ENCODE measurements at places on chromosomes 12 and 14.

- no peak for DNase-seq
Observed at GRCh38 chr14:50943261-50943942, 881 bp downstream of the PYGL start.

- DNase-seq: peak; percentile 56
Observed at GRCh38 chr14:95056476-95056875, 100.9 kb downstream of the DICER1 start.

DNA sequence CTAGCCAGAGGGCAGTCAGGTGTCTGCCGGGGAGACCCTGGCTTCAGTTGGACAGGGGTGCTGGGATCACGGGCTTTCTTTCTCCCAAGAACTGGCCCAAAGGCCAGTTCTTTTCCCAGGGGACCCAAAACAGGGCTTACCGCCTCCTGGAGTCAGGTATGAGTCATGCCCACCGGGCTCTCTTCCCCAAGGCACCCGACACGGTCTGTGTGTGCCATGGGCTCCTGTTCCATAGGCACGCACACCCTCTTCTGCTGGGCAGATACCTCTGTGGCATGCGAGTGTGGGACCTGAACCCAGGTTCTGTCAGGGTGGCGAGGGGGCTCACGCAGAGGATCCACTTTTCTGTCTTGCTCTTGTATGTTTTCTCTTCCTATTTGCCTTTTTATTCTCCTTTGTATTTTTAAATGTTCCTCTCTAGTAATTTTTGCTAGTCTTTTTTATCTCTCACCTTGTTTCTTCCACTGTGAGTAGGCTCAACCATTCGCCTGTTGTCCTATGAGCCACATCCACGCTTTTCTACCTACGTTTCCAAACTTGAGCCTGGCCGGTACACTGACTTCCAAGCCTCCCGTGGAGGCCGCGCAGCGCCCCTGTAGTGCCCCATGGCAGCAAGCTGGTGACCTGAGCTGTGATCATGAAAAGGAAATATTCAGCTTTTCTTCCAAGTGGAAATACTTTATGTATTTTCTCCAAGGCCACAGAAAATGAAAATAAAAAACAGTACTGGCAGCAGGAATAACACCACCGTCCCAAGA lies 362.2 kb downstream of the CACNA1C start:
- DNase-seq: no peak

DNA sequence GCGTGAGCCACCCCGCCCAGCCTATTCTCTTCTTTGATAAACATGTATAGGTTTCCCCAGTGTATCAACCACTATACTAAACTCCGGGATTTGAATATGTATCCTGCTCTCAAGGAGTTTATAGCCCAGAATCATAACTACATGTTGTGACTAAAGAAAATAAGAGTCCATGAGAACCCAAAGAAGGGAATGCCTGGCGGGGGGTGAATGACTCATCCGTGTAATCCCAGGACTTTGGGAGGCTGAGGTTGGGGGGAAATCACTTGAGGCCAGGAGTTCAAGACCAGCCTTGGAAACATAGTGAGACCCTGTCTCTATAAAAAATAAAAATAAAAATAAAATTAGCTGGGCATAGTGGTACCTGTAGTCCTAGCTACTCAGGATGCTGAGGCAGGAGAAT lies 57.2 kb downstream of the SIX6 start:
- DNase-seq: no peak

DNA sequence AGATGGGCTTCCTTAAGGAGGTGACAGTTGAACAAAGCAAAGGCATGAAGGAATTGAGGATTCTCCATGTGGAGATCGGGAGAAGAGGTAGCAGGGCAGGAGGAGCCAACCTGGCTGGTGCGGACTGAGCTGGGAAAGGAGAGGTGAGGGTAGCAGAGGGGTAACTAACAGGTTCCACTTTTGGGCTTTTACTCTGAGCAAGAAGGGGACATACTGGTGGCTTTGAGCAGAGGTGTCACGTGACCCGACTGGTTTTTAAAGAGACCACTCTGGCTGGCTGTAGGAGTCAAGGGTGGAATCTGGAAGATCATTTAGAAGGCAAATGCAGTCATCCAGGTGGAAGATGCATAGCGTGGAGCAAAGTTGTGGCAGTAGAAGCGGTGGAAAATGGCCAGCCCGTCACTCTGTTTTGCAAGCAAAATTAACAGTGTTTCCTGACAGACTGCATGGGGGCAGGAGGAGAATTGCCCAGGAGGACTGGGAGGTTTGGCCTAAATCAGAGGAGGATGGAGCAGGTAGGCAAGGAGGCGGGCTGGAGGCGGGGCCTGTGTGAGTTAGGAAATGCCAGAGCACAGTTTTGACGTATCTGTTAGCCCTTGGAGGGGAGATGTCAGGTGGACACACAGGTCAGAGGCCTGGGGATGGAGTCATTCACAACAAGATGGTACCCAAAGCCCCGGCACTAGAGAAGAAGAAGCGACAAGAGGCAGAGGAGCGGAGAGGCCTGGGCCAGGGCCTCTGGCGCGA lies 156.3 kb upstream of the FKBP4 start:
- DNase-seq: no peak

GRCh38 chr12:121085069-121085468 lies 46.0 kb upstream of the OASL start:
- DNase-seq: no peak

DNA sequence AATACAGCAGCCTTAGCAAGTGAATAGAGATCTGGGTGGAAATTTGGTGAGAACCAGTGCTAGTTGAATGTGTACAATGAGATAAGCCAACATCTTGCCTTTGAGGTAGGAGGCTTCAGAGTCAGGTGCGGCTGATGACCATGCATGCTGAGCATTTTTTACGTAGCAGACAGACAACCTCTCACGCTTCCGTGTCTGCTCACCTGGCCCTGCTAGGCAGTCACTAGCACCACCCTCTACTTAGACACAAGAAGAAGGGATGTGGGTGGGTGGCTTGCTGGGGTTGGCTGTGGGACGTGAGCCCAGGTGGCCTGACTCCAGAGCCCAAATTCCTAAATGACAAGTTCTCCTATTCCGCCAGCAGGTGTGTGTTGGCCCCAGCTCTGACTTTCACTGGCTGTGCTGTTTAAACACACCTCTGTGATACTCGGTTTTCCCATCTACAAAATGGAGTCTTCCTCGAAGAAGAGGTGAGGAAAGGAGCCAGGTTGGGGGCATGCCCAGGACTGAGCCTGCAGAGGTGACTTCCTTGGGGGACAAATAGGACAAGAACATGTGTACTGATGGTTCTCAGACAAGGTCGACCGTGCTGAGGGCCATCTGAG lies 57.8 kb upstream of the BCL11B start:
- no peak for DNase-seq

DNA sequence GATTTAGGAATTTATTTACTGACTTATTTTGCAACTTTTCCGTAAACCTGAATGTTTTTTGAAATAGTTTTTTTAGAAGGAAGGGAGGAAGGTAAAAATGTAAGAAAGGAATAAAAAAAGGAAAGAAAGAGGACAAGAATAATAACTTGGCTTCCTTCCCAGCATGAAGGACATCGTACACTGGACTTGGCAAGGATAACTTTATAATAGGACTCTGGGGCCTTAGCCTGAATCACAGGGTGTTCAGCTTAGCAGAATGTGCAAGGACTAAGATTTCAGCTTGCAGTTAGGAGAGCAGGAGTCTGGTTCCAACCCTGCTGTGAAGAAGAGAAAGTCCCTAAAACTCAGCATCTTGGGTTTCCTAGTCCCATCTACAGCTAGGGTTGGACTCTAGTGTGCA lies 1053.3 kb downstream of the VRK1 start:
- no peak for DNase-seq

DNA sequence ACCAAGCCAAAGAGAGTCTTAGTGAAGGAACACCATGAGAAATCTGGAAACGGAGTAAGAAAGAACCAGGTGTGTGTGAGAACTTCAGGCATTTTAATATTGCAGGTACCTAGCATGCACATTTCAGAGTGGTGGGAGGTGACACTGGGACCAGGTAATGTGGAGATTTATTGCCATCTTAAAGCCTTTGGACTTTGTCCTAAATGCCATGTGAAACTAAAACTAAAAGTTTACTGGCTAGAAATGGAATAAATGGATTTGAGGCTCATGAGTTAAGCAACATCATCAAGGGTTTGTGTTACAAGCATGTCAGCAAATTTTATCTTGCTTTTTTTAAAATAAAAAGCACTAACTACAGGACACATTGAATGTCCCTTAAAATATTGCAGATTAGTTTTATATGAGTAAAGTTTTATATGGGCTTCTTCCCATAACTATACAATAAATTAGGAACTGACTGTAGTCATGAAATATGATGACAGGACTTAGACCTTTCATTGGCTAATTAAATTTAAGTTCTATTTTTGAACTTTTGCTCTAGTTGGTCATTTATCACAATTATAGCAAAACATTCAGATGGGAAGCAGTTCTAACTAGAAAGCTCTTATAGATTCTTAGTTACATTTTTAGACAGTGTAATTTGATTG lies 721.1 kb upstream of the NOVA1 start:
- DNase-seq: no peak

GRCh38 chr12:120242275-120242799 lies 23.2 kb downstream of the PXN start:
- no peak for DNase-seq

DNA sequence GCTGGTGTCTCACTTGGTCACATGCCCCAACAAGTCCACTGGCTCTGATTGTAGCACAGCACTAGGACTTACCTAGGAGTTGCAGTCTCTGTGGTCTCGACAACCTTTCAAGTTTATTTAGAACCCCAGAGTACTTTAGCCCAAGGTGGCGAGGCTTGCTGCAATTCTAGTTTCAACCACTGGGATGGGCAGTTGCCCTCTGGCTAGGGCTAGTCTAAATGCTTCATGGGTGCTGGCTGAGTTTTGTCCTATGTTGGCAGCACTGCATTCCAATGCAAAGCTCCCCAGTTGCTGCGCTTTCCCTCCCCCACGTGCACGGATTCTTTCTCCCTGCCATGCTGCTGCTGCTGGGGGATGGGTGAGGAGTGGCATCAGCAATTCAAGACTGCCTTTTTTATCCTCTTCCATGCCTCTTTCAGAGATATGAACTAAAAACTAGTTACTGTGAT lies 207.9 kb downstream of the SYNE2 start:
- DNase-seq: no peak

GRCh38 chr12:77522247-77522646 lies 308.4 kb upstream of the NAV3 start:
- DNase-seq: no peak

- no peak for DNase-seq
Observed at GRCh38 chr12:87152841-87153528, 876.2 kb downstream of the C12orf50 start.

DNA sequence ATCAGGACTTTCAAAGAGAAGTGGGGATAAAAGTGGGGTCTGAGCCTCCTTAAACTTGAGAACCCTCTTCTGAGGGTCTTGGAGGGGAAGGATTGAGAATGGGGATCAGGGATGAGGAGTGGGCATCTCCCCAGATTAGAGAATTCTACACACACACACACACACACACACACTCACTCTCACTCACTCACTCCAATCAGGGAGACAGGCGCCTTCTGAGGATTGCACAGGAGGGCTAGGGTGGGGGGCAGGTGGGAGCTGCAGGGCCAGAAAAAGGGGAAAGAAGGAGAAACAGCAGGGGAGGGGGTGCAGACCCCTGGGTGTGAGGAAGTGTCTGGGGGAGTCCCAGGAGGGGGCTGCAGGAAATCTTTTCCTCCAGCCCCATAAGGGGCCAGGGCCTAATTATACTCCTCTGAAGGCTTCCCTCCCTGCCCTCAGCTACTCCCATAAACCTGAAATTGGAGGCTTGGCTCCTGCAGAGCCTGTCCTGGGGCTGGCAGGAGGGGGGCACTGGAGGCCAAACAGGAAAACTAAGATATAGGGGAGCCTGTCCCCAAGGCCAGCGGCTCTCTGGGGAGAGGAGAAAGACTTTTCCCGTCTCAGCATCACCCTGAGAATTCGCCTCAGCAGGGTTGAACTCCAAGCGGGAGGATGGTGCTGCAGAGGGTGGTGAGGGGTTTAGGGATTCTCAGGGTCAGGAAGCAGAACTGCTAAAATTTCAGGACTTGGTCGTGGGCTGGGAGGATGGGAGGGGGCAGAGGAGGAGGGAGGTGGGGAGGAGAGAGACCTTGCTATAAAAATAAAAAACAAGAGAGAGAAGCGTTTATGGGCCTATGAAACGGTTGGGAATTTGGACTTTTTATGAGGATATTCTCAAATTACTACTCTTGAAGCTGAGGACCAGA lies 1.6 kb downstream of the HOXC9 start:
- no peak for DNase-seq

GRCh38 chr14:77151918-77152588 lies 10.5 kb upstream of the ZDHHC22 start:
- DNase-seq: peak; percentile 78

DNA sequence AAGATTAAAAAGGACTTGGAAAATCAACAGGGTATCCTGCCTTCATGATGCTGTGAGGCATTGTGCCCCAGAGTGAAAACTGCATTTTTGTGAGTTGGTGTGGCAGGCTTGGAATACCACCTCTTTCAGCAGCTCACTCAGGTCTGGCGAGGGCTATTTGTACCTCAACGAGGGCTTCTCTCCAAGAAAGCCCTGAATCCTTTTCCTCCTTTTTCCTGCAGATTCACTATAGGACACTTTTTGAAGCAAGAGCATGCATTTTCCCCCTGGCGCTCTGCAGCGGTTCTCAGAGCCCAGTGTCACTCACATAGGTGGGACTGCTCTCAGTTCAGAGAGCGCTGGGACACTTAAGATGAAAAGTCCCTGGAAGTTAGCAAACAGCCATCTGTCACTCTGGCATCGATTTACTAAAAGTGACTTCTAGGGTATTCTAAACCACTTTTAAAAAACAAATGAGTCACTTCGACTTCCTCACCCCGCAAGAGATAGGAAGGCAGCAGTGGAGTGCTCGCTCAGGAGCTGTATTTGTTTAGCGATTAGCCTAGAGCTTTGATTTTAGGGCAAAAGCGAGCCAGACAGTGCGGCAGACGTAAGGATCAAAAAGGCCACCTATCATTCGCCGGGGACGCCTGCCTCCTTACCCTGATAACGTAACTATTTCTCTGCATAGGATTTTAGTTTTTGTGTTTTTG lies 782 bp upstream of the LGR5 start:
- DNase-seq: peak; percentile 65

GRCh38 chr14:77752799-77753516 lies 8.0 kb downstream of the SNW1 start:
- no peak for DNase-seq

DNA sequence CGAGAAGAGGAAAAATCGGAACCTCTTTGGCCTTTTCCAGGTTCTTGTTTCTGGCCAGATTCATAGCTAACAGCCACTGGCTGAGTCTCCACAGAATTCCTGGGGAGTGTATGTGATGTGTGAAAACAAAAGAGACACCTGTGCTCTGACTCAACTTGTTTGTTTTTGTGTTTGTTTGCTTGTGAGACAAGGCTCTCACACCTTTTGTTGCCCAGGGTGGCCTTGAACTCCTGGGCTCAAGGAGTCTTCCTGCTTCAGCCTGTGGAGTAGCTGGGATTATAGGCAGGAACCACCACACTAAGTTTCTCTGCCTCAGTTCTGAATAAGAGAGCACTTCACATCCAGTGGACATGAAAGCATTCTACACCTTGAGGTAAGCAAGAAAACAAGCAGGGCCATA lies 22.7 kb downstream of the MFAP5 start:
- no peak for DNase-seq
